ENCODE measurements at places on chromosomes 7 and 10.

GRCh38 chr7:101555921-101556275, 73.2 kb downstream of the MYL10 start:
- DNase-seq = no peak

DNA sequence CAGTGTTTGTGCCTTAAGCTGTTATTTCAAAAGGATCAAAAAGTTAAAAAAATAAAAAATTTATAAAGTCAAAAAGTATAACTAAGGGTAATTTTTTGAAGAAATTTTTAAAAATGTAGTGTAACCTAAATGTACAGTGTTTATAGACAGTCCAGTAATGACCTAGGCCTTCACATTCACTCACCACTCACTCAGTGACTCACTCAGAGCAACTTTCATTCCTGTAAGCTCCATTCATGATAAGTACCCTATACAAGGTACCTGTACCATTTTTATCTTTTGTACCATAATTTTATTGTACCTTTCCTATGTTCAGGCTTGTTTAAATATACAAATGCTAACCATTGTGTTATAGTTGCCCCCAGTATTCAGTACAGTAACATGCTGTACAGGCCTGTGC, 21.5 kb downstream of the DNAJC9 start:
- DNase-seq = no peak

GRCh38 chr7:39741942-39742623, 118.7 kb downstream of the RALA start:
- DNase-seq = peak; percentile 71

GRCh38 chr10:129877773-129878371, 86.2 kb downstream of the EBF3 start:
- peak; percentile 49 for DNase-seq

- DNase-seq = no peak
Measured at GRCh38 chr7:155810770-155811559, 1.3 kb downstream of the SHH start.

- no peak for DNase-seq
Measured at GRCh38 chr10:98560565-98560964, 113.8 kb upstream of the HPS1 start.

DNA sequence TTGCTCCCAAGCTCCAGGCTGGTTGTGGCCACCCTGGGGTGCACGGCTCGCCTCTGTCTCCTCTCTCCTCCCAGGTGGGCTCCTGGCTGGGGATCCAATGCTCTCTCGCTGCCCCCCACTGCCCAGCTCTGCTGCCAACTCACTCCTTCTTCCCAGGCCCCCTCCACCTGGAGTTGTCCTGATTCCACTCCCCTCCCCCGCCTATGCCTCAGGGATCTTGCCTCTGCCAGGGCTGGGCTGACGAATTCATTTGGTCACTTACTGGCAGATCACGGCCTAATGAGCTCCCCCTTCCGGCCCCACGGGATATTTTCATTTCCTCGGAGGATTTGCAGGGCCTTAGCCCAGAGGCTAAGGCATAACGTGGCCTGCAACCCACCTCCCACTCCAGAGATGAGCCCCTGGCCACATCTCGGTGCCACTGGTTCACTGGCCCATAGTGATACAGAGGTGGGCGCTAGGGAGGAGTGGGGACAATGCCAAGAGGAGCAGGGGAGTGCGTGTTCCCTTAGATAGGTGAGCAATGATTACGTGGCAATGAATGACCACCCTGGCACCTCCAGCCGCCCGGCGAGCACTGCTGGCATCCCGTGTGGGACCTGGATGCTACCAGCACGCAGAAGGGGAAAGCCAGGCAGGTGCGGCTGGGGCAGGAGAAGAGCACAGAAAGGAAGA, 344.6 kb upstream of the SHH start:
- DNase-seq = no peak

GRCh38 chr7:82789883-82790609, 346.5 kb upstream of the CACNA2D1 start:
- no peak for DNase-seq

DNA sequence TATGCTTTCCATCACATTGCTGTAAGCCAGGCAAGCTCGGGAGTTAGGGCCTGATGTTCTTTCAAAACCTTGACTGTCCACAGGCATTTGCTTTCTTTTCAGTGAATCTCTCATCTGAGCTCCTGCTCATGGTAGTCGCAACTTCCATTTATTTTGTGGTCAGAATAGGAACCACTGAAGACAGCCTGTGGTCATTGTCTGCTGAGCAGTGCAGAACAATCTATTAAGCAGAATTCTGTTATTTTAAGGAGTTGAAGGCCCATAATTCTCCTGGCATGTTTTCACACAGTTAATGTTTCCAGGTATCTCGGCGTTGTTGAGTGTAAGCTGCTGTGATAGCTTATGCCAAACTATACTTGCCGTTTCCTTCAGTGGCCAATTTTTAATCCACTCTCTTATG, 491.1 kb upstream of the AKR1E2 start:
- DNase-seq = no peak

- DNase-seq = no peak
Measured at GRCh38 chr10:83023662-83024061, 1115.6 kb upstream of the GHITM start.

GRCh38 chr7:132400561-132401142, 175.6 kb downstream of the PLXNA4 start:
- no peak for DNase-seq

DNA sequence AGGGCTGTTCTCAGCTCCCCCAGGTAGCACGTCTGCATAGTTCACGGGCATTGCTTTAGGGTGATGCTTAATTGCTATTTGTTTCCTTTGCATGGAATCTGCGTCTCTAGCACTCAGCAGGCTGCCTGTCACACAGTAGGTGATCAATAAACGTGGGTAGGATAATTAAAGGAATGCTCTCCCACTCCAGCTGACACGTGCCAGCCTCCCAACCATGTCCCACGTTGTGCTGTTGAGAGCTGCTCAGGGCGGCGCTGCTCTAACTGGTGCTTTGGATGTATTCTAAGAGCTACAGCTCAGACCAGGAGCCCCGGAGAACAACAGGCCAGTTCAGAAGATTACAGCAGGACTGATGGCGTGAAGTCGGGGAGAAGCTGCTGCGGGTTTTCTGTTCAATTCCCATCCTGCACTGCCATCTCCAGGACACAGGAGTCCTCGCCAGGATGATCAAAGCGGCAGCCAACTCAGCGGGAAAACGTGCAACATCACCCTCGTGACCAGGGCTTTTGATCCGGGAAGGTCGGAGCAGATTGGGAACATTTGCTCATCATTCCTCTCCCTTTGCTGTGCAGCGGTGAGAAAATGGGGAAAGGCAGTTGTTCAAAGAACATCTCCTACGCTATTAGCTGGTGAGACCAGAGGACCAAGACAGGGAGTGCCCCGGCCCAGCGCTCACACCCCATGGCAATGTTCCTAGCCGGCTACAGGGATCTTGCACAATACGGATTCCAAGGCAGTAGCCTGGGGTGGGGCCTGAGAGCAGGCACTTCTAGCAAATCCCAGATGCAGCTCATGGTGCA, 50.5 kb upstream of the FOXK1 start:
- peak; percentile 41 for DNase-seq

DNA sequence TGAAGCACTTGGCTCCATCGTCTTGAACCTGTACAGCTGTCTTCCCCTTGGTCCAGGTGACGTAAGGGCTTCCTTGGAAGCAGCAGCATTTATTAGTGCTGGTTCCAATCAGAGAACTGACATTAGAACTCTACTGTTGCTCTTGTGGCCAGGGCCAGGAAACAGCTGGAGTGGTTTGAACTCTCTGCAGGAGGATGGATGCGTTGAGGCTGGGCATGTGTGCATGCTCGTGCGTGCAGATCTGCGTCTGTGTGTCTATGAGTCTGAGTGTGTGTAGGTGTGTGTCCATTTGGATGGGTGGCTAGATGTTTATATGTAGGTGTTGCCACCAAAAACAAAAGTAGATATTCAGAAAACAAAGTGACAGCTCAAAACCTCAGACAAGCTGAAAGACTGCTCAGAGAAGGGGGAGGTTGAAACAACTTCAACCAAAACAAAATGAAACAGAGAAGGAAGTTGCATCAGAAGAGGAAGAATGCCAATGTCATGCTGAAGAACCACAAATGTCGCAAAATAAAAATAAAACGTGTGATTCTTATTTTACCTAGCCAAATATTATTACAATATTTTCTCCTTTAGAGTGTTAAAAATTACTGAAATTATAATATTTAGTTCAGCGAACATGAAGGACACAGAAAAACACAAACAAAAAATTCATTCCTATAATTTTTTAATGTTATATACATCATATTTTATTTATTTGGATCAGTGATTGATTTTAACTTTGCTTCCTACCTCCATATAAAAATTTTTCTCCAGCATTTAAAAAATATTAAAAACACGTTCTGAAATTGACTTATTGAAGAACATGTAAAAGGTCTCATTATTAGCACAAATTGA, 96.1 kb upstream of the MKLN1 start:
- DNase-seq = peak; percentile 76

GRCh38 chr7:33108554-33109004, 625 bp downstream of the RP9 start:
- DNase-seq = peak; percentile 28

DNA sequence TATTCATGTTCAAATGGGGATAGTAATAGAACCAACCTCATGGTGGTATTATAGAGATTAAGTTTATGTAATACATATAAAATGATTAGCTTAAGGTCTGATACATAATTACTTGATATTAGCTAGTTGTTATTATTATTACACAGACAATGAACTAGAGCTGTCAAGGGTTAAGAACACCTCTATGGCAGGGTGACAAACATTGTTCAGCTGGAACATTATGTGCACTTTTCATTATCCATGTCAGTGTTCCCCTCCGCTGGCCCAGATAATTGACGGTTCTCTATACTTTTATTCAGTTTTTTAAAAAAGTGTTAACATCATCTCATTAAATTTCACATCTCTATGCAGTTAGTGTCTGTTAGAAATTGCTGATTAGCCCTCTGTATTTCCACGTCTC, 142.1 kb downstream of the CDK14 start:
- no peak for DNase-seq

- peak; percentile 34 for DNase-seq
Measured at GRCh38 chr7:121544726-121545125, 148.6 kb upstream of the FAM3C start.

GRCh38 chr10:4138146-4138721, 353.2 kb upstream of the KLF6 start:
- DNase-seq = no peak

GRCh38 chr7:140494867-140495266, 15.6 kb upstream of the MKRN1 start:
- DNase-seq = peak; percentile 87

DNA sequence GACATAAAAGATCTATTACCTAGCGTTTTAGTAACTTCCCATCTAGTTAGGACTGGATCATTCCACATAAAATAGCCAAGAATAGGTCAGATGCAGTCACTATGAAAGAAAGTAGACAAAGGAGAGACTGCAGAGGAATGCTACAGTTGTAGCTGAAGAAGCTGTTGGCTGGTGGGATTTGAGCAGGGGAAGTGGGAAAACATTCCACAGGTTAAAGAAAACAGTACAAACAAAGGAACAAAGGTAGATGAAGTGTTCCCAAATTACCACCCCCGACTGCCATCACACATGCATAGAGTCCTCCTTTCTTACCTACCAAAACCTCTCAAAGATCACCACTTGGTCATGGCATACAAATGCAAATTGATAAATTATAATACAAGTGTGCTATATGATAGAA, 41.8 kb downstream of the DLD start:
- DNase-seq = no peak

GRCh38 chr10:27642023-27642589, 103.5 kb downstream of the MKX start:
- DNase-seq = no peak

DNA sequence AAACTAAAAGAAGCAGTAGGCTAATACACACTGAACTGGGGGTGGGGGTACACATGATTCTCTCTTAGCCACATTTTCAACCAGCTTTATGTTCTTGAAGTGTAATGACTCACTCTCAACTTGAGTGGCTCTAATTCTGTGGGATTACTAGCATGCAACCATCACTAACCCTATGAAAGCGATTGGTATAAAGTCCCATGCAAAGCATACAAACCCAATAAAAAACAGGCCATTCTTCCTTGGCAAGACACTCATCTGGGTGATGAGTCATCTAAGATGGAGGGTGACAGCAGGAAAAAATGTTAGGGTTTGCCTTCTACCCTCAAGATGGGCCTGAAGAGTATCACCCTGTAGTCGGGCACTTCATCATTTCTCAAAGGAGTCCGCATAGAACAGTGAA, 14.9 kb upstream of the PON3 start:
- no peak for DNase-seq

DNA sequence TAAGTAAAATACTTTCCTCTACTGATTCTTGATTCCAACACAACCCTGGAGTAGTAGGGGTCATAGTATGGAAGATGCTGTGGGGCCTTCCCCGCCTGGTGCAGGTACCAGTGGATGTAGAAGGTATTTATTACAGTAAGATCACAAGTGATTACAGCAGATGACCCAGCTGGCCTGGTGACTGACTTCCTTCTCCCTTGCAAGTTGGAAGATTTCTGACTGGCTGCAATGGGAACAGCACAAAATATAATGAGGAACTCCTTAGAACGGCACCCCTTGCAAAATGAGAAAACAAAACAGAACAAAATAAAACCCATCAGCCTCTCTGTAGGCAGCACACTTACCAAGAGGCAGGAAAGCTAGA, 61.7 kb upstream of the TARP start:
- DNase-seq = peak; percentile 84

DNA sequence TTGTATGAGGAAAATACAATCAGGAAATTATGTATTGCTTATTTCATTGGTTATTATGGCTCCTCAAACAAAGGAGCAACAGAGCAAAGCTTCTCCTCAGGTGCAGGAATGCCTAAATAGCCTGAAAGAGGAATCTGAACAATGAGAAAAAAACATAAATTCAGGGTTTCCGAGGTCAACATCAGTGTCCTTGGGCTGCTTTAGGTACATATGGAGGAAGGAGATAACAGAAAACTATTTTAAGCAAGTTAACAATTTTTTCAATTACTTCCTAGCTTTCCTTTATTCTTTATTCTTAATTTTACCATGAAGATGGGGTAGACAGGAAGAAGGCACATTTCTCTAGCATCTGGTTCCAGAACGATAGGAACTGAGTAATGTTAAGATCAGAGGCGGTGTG, 14.0 kb downstream of the SLC16A9 start:
- DNase-seq = no peak

DNA sequence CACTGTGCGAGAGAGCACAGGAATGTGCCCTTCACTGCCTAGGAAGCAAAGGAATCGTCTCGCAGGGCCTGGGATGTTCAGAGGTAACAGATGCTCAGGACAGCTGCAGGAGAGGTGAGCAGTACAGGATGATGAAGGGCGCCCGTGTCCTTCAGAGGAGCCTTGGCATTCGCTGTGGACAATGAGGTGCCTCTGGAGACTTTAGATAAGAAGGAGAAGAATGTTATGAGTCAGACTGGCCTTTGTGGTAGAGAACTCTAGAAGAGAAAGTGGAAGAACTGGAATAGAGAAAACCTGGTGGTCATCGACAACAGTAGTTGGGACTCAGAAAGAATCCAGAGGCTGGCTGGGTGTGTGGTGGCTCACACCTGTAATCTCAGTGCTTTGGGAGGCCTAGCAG, 64.4 kb upstream of the LEP start:
- peak; percentile 30 for DNase-seq

DNA sequence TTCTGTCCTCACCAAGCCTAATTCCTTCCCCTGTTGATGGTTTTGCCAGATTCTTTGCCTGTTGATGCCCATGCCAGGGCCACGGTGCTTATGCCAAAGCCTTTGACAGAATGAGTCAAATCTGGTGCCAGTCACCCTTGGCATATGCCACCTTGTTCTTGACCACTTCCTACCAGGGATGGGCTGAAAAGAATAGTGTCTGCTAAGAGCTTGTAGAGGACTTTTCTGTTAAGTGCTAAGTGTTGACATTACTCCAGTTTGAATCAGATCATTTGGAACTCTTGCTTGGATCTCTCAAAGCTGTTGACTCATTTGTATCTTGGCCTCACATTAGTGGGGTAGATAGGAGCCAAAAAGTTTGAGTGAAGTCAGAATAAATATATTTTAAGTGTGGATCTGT, 661.2 kb downstream of the AUTS2 start:
- no peak for DNase-seq
